Activated CD8-positive, alpha-beta T cell treated with anti-CD3 and anti-CD28 coated beads for 36 hours (primary cell): ENCODE measurements at places on chromosomes 16 and 17. TPM values are rescaled to one million over a fixed set of nuclear protein-coding genes. Genes with fewer than 3 reads are reported as not detected.

DNA sequence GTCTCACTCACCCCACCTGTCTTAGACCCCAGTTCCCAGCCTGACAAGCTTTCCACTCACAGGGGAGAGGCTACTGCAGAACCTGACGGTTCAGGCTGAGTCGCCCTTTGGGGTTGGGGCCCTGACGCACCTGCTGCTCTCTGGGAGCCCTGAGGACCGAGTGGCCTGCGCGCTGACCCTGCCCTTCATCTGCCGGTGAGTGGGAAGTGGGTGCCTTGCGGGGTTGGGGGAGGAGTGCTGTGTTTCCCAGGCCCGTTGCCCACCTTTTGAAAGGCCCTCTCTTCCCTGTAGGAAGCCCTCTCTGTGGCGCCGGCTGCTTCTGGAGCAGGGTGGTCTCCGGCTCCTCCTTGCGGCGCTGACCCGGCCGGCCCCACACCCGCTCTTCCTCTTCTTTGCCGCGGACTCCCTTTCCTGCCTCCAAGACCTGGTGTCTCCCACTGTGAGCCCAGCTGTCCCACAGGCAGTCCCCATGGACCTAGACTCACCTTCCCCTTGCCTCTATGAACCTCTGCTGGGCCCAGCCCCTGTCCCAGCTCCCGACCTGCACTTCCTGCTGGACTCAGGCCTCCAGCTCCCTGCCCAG lies 6.1 kb upstream of the TGFB1I1 start:
- no peak overlapping the region for H3K27ac ChIP-seq
- H3K4me3 ChIP-seq, result no peak overlapping the region
- peaks cover 3% of the 10 kb centered on the region for H3K27me3 ChIP-seq
- H3K36me3 ChIP-seq, result peaks cover 20% of the 10 kb centered on the region
- DNase-seq, result no peak

The CRHR1 gene
- not detected for total RNA-seq

The CA7 gene
- total RNA-seq, result not detected

- DNase-seq, result no peak
- H3K4me3 ChIP-seq, result no peak overlapping the region
- no peaks in the 10 kb centered on the region for H3K36me3 ChIP-seq
- no peaks in the 10 kb centered on the region for H3K4me1 ChIP-seq
Observed at GRCh38 chr16:17323171-17323570, 147.6 kb downstream of the XYLT1 start.

GRCh38 chr17:74049967-74050458 lies 153.5 kb upstream of the RPL38 start:
- no peaks in the 10 kb centered on the region for H3K36me3 ChIP-seq
- no peak for DNase-seq
- H3K4me3 ChIP-seq, result no peak overlapping the region
- H3K27ac ChIP-seq, result no peak overlapping the region
- H3K27me3 ChIP-seq, result peaks cover 3% of the 10 kb centered on the region

The NMT1 gene
- 169 TPM for total RNA-seq

The CIITA gene
- 5.3 TPM for total RNA-seq

The CHST5 gene
- not detected for total RNA-seq

- DNase-seq, result no peak
- no peak overlapping the region for H3K4me3 ChIP-seq
- no peaks in the 10 kb centered on the region for H3K36me3 ChIP-seq
- H3K27ac ChIP-seq, result no peak overlapping the region
- no peaks in the 10 kb centered on the region for H3K27me3 ChIP-seq
Observed at GRCh38 chr16:64428463-64429113, 693.3 kb downstream of the CDH11 start.

GRCh38 chr17:76969598-76970172 lies 101.5 kb downstream of the MGAT5B start:
- no peak for DNase-seq
- no peaks in the 10 kb centered on the region for H3K36me3 ChIP-seq
- H3K27me3 ChIP-seq, result peaks cover 3% of the 10 kb centered on the region
- peaks cover 7% of the 10 kb centered on the region for H3K4me1 ChIP-seq
- H3K4me3 ChIP-seq, result peak overlapping the region; percentile 66

The CD300E gene
- total RNA-seq, result not detected
